ENCODE measurements at places on chromosomes 12 and 14. TPM values are rescaled to one million over a fixed set of nuclear protein-coding genes. Genes with fewer than 3 reads are reported as not detected.

The WDR89 gene
- 5.5 TPM for total RNA-seq

The KERA gene
- total RNA-seq, result not detected

The MYF6 gene
- total RNA-seq, result 0.45 TPM

The HOXC5 gene
- total RNA-seq, result 1.5 TPM
